ENCODE measurements at places on chromosomes 5 and 9.

DNA sequence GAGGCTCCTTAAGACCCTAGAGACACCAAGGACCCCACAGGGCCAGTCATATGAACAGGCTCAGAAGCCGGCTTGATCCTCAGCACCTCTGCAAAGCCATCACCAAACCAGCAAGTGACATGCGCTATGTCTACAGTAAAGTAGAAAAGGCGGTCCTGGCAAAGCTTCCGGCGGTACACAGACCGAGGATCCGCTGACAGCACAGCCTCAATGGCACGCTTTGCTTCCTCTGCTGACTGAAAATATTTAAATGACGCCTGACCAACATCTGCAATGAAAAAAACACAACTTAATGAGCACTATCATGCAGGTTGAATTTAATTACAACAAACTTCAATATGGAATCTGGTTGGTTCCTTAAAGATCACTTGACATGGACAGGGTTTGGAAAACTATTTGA lies 17.6 kb downstream of the TRMO start:
- DNase-seq = no peak

DNA sequence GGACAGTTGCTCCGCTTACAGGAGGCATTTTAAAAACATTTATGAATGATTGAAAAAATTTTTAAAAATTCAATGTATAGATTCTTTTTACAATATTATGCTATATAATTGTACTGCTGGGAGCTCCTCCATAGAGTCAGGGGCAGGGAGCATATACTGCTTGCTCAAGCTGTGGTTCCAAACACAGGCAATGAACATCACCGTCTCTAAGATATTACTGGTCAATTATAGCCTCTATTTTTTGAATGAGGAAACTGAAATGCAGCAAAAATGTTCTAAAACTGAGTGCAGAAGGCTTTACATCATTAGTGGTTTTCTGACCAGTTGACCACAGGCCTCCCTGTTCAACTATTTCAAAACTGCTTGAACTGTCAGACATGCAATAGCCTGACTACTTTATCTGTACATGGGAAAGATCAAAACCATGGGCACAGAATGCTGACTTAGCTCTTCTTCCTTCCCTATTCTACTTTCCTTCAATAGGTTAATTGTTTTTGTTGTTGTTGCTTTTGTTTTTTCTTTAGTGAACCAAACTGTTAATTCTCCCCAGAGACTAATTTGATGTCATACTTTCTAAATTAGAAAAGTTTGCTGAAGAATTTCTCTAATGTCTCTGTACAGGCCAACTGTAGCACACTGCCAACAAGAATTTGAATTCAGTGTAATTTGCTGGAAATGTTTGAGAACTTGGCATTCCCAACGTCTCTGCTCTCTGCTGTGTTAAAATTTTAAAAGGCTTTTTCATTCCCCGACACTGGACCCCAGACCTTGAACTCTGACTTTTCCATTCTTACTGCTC lies 107.6 kb upstream of the MPDZ start:
- DNase-seq = no peak

DNA sequence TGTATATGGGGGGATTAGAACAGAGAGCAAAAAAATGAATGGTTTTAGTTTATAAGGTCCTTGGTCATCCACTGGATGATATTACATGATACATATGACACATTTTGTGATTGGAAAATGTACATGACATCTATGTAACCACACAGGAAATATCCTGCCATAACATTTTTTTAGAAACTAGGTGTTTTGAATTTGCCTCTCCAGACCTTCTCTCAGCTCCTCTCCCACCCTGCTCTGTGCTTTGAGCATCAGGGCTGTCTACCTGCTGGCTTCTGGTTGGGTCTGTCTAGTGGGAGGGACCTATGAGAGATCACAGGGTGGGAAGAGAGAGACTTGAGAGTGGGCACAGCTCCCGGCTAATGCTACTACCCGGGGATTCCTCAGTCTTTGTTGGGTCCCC lies 24.4 kb downstream of the AKNA start:
- no peak for DNase-seq

DNA sequence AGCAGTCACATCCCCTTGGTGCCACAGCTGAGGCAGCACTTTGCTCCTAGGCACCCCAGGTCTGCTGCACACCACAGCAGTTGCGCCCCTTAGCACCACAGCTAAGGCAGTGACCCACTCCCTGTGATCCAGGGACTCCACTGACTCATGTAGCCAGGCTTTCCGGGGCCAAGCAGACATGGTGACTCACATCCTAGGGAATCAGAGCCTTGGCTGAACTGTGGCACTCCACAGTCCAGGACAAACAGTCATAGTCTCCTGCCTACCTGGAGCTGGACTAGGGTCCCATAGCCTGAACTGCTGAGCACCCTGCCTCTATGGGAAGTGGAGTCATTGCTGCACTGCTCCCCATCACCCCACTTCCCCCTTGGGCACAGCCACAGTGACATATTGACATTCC lies 338.7 kb downstream of the NPR3 start:
- no peak for DNase-seq

DNA sequence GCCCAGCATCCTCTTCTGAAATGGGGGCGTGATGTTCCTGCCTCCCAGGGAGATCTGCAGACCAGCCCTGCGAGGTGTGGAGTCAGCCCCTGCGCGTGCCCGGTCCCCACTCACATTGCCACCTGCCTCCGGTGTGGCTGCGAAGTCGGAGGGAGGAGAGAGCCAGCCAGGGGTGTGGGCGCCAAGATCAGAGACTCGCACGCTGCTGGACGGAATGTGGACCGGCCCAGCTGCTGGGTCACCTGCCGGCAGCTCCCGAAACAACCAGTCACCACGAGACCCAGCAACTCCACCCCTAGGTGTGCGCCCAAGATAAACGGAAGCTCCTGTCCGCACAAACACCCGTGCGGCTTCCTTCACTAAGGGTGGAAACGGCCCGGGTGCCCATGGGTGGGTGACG lies 51.1 kb upstream of the EGFL7 start:
- DNase-seq = no peak

- DNase-seq = no peak
Measured at GRCh38 chr5:128304088-128304487, 220.5 kb downstream of the SLC12A2 start.

GRCh38 chr5:61394078-61394704 lies 62.1 kb downstream of the ZSWIM6 start:
- no peak for DNase-seq

DNA sequence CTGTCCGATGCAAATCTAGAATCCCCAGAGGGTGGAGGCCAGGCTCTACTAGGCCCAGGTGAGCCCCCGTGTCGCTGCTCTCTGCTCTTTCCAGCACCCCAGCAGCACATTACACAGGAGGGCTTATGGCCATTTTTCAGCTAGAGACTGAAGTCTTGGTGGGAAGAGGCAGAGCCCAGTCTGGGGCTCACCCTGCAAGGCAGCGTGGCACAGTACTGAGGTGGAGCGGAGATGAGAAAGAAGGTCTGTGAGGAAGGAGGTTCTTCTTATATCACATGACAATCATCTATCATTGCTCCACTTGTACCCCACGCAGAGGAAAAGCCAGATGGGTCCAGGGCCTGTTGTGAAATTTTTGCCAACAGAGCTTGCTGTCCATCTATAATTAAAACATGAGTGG lies 10.0 kb upstream of the KIF12 start:
- DNase-seq = no peak

GRCh38 chr5:79640571-79641055 lies 28.4 kb downstream of the TENT2 start:
- DNase-seq = no peak

DNA sequence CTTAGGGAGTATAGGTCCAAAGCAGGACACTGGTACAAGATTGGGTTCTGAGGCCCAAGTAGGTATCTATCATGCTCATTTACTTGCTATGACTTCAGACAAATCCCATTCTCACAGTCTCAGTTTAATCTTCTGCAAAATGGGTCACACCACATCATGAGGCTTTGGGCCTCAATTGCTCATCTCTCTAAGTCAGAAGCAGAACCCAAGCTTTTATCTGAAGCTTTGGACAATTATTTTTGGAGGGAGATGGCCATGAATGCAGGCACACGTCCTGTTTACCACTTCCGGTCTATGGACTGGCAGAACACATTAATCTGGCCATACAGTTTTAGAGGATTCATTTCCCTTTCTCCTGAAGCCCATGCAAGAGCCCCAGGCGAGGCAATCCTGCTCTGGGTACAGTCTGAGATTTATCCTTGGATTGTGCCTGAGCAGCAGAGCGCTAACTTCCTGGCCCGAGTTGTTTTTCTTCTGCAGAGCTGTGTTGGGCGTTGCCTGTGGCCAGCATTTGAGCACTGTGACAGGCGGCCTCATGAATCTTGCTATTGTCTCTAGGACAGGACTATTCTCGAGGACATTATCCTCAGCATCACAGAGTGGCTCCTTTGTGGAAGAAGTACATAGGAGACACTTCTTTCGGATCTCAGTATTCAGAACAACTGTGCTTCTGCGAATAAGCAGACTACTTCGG lies 16.1 kb downstream of the SLC22A4 start:
- DNase-seq = no peak

DNA sequence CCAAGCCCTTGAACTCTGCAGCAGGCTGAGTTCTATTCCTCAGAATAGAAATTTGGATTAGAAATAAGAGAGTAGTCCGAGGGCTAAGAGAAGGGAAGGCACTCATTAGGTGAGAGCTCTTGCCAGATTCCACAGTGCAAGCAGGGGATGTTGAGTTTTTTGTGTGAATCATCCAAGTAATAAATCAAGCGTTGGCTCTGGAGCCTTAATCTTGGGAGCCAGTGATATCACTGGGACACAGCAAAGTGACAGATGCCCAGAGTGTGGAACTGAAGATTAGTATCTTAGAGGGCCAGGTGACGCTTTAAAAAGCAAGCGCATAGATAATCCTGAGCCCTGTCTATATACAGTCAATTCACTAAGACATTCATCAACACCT lies 60.3 kb downstream of the FOXD1 start:
- no peak for DNase-seq

GRCh38 chr9:2255128-2255527 lies 240.0 kb downstream of the SMARCA2 start:
- DNase-seq = no peak

- no peak for DNase-seq
Measured at GRCh38 chr9:88716596-88717290, 181.8 kb downstream of the NXNL2 start.

DNA sequence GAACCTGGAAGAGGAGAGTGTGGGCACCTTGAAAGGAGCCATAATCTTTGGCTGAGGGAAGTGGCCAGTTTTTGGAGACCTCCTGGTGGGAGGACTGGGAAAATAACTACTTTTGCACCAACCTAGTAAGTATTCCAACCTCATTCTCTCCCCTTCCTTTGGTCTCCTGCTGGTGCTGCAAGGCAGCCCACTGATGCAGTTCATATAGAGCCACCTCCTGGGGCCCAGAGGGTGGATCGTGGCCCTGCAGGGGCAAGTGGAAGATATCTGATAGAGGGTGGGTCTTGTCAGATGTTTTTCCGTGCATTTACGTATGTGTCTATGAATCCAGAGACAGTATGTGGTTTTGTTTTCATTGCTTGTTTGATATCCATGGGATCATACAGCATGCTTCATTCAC lies 172.8 kb upstream of the PITX1 start:
- DNase-seq = no peak

DNA sequence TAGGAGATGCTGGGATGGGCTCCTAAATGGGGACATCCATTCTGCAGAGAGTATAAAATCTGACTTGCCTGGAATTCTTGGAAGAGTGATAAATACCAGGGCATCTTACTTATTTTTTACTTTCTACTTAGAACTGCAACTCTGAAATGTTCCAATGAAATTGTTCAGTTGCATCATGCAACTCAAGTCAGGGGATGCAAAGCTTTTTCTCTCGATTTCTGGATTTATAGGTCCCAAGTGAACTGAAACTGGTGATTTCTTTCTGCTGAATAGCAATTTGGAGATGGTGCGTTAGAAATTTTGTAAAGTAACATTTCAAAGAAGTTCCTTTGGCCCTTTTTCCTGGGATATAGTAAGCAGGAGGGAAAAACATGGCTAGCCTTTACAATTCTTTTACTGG lies 238.4 kb upstream of the CD180 start:
- no peak for DNase-seq

Data from NT2/D1 (cell line).